ENCODE measurements at places on chromosomes 2 and 18.

DNA sequence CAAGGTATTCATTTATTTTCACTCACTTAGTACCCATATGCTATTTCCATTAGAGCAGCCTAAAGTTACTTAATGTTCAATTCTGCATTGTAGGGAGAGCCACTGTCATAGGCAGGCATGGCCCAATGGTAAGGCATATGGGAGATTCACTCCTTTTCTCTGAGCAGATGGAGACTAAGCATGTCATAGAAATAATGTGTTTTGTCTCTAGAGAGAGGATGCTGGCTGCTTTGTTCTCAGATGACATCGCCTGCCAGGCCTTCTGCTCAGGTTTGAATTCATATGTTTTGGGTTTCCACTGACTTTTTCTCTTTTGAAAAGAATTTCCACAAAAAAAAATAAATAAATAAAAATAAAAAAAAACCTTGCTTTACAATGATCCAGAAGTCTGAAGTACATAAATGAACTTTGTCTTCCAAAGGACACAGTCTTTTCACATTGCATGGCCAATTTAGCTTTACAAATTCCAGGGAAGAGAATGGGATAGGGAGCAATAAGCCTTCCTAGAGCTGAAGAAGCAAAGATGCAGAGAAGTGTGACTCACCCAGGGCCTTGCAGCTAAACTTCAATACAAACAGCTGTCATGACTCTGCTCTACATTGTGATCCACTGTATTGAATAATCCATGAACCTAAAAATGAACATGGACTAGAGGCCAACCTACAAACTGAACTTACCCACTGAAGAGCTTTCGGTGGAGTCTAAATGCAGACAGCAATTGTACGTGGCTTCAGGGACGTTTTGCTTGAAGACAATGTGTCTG lies 422.5 kb downstream of the CMPK2 start:
- DNase-seq: no peak

DNA sequence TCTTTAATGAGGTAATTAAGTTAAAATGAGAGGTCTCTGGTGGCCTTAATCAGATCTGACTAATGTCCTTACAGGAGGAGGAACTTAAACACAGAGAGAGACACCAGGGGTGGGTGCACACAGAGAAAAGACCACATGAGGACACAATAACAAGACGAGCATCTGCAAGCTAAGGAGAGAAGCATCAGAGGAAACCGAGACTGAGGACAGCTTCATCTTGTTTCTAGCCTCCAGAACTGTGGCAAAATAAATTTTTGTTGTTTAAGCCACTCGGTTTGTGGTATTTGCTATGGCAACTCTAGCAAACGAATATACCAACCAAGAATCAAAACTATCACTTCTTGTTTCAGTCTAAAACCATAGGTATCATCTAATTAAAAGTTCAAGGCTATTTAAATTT lies 400.1 kb downstream of the PID1 start:
- no peak for DNase-seq

- no peak for DNase-seq
Measured at GRCh38 chr2:208515099-208515498, 108.5 kb downstream of the PTH2R start.

GRCh38 chr2:158395166-158395565 lies 61.4 kb downstream of the CCDC148 start:
- no peak for DNase-seq

DNA sequence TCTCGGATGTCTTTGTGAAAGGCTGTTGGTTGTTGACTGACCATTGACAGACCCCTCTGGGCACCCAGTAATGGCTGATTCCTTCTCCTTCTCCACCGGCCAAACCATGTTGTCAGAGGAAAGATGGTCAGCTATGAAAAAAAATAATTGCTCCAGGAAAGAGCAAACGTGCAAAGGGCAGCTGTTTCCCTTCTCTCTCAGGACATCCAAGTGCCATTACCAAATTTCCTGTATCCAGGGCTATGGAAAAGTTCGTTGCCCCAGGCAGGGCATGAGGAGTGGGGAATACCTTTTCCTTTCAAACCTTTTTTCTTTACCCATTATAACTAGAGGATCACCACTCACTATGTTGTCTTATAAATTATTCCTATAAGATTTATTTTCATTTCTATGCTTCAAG lies 321.5 kb upstream of the HNRNPA3 start:
- DNase-seq: no peak

DNA sequence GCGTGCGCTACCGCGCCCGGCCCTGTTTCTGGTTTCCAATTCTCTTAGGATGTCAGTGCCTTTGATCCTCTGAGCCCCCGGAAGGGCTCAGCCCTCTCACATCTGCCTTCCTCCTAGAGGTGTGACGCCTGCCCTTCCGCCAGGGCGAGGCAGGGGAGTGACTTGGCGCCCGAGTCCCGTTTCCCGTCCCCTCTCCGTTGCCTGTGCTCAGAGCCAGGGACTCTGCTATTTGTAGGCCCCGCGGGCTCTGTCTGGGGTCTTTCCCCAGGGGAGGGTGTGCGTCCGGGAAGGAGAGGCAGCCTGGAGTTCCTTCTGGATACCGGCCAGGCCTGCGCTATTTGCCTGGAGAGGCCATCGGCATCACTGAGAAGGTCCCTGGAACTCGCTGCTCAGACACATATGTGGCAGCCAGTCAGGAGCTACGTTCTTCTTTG lies 103.7 kb upstream of the TAF1B start:
- no peak for DNase-seq

DNA sequence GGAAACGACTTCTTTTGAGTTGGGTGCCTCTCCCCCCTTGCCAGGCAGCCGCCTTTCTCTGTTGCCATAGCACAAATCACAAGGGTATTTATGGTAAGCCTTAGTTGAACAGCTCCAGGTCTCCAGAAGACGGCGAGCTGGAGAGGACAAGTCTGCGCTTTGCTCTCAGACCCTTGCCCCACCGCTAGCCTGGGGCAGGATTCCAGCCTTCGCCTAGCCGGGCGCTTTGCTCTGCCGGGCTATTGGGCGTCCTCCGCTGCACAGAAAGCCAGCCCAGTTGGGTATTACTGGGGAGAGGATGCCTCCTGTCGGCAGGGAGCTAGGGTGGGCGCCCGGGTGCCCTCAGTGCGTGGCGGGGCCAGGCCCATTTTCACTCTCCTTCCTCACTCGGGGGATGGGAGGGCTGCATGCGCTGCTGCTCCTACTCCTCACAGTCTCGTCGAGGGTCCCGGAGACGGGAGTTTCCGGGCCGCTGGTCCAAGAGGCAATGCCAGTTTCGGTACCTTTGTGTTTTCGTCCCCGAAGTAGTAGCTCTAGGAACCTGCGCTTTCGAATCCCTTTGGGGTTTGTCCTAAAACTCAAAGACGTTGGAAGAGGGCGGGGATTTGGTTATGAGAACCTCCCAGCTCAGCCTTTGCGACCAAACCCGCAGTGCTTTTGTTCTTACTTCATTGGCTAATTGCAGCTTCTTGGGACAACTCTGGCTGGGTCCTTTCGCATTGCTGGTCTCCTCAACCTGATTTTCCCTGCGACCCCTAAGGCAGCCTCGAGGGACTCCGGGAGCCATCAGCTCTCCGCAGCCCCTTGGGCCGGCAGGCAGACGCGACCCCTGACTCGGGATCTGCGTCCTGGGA lies 3.6 kb upstream of the DLX2 start:
- DNase-seq: no peak

GRCh38 chr18:57759650-57760049 lies 43.5 kb downstream of the ATP8B1 start:
- no peak for DNase-seq

GRCh38 chr2:24592441-24593100 lies 101.5 kb downstream of the NCOA1 start:
- DNase-seq: no peak

DNA sequence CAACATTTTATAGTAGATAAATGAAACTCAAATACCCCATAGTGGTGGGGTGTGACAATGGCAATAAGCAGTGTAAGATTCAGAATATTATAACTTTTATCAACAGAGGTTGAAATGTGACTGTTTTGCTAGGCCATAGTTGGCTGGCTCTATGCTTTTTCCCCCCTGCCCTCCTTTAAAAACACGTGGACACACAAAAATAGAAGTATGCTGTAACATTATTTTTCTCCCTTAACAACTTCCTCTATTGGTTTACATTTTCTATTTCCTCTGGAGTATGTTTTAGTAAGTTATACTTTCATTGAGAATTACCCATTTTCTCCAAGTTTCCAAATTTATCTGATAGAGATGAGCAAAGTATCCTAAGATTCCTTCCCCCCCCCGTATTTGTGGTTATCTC lies 31.1 kb downstream of the NDUFAF7 start:
- no peak for DNase-seq

DNA sequence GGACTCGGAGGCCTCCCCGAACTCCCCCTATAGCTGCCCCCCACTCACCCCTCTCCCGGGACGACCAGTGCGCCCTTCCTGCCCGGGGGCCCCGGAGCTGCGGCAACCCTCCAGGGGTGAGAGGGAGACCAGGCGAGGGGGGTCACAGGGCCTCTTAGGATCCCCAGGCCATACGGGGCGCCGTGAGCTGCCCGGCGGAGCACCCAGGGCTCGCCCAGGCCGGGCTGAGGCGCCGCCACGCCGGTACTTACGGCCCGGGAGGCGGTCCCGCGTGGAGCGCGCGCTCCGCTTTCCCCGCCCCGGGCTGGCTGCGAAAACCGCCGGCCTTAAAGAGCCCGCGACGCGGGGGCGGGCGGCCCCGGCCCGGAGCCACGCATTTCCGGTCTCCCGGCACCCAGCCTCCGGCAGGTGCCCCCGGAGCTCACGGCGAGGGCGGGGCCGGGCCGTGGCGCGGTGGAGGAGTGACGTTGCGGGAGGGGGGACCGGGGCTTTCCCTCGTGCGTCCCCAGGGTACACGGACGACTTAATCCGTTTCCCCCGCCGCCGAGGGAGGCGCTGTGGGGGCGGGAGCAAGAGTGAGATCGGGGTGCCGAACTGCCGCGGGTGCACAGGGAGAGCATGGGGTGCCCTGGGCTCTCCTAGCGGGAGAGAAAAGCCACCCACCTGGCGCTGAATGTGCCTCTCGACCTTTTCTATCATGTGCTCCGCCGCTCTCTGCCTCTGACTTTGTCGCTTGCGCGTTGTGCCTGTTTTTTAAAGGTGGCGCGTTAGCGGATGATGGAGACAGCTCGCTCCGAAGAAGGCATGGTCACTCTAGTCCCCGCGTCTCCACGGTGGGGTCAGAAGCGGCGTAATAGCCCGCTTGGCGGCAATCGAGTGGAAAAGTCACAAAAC lies at the start of gene METTL21A:
METTL21A (minus strand) TSS at position 381 of the 894 bp plus-strand sequence. CDS start 1,019 bp downstream, outside the sequence.
- peak; percentile 56 for DNase-seq

DNA sequence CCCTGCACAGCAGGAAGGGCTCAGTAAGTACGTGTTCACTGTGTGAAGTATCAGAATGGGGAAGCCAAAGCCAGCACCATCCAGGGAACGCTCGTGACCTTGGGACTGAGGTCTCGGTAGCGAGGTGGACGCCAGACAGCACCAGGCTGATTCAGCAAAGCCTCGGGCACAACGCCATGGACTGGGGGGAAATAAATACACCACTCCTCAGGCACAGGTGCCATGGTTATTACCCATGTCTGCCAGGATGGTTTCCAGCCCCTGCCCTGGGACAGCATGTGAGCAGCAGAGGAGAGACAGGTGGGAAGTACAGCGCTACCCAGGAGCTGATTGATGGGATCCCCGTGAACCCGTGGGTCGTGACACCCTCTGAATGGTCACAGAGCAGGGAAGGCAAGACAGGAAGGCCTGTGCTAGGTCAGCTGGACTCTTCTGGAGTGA lies 53.0 kb downstream of the REEP1 start:
- DNase-seq: no peak

- peak; percentile 81 for DNase-seq
Measured at GRCh38 chr2:27622921-27623384, 5.9 kb downstream of the CCDC121 start.

DNA sequence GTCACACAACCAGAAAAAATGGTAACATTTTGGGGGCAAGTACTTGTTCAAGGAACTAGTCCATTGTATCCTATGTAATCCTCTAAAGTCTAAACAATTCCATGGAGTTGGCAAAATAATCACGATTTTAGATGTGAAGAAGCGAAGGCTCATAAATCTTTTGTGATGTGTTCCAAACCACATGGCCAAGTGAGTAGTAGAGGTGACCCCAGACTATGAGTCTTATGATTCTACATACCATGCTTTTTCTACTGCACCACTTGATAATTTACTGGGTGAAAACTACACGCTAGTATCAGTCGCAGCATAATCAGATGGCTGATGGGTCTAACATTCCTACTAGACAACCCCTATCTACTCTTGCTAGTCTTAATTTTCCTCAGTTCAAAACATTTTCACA lies 371.4 kb downstream of the OSR1 start:
- no peak for DNase-seq

DNA sequence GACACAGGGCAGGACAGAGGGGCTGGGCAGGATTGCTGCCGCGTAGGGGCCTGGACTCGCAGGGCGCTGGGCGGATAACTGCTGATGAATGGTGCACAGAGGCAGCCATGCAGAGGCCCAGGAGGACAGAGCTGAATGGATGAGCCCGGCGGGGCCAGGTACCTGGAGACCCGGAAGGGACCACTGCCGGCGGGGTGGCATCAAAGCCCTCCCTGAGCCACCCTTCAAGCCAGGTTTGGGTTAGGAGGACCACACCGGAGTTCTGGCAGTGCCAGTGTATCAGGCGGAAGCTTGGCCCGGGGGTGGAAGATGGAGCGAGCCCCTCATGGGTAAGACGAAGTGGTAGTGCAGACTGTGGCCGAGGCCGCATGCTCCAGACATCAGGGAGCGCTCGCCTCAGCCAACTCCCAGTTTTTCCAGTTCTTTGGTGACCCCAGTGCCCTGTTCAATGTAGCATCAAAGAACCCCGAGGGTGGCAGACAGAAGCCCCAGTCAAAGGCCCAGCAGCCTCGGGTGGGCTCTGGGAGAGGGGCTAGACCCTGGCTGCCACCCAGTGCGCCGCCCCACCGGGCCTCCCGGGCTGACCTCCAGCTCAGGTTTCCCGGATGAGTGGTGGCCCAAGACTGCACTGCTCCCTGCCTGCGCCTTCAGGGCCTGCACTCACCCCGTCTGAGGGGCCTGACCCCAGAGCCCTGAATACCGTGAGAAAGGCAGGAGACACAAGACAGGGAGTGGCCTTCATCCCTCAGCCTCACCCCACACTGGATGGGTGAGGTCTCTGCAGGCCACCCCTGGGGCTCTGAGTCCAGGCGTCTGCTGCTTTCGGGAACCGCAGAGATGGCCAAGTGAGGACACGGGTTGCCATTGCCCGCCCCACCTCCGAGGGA lies 50.9 kb downstream of the ACAA2 start:
- DNase-seq: no peak

GRCh38 chr18:23504720-23505119 lies 1.4 kb downstream of the RMC1 start:
- no peak for DNase-seq

DNA sequence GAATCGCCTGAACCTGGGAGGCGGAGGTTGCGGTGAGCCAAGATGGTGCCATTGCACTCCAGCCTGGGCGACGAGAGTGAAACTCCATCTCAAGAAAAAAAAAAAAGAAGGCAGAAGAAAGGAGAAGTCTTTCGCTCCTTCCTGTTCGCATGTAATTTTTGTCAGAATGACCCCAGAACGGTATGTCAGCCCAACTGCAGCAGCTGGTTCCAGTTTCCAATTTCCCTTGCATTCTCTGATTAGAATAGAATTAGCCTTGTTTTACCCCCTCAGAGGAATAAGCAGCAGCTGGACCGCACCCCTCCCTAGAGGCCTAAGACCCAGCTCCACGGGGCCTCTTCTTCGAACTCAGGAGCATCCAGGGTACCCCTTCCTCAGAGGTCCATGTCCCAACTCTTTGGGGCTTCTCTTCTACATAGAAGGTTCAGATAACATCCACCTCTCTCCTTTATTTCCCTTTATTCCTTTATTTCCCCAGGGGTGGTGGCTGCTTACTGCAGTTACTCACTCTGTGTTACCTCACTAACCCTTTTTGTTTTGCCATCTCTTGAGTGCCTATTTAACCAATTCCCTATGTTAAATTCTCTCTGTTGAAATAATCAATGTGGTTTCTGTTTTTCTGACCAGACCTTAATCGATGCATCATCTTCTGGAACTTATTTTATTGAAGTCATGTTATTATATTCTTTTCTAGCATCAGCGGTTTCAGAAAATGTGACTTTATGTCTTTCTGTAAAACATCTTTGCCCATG lies 7.2 kb upstream of the PUM2 start:
- DNase-seq: no peak

Data from fibroblast of skin of left biceps (primary cell).